ENCODE measurements at places on chromosomes 4 and X.
A peak's percentile ranks its signal among the peaks of the same experiment; 100 is the strongest.

GRCh38 chr4:69849969-69850368, 10.0 kb downstream of the SULT1E1 start:
- H3K27me3 ChIP-seq: no peaks in the 10 kb centered on the region
- no peak for DNase-seq
- peaks cover 16% of the 10 kb centered on the region for H3K4me1 ChIP-seq
- H3K36me3 ChIP-seq: peaks cover 4% of the 10 kb centered on the region

DNA sequence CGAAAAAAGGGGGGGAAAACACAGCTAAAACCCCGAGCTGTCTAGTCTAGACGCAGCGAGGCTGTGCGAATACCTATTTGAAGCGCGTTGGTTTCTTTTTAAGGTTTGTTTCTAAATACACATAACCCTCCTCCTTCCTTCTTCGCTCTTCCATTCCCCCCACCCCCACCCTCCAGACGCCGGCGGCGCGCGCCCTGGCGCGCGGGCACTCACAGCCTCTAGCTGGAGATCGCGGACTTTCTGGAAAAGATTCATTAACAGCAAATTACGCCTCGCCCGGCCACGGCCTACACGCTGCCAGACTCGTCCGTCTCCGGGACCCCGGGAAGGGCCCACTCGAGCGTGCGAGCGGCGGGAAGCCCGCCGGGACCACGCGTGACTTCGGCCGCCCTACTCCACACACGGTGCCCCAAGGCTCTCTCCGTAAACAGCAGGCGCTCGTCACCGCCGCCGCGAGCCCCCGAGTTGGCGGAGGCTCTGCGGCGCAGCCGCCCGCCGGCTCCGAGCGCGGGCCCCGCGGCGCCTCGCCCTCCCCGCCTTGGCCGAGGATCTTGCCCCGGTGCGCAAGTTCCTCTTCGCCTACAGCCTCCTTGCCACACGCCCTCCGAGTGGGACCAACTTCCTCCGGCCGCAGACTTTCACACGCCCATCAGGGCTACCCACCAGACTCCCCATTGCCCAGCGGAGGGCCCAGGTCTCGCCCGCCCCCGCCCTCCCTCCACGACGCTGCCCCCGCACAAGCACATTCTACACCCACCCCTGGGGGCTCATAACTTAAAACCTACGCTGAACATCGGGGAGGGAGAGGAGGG, 2.0 kb downstream of the BCOR start:
- H3K4me1 ChIP-seq: peaks cover 38% of the 10 kb centered on the region
- no peak for DNase-seq
- H3K4me3 ChIP-seq: peak overlapping the region; percentile 94
- peak overlapping the region; percentile 81 for H3K27ac ChIP-seq

GRCh38 chr4:77950203-77950602, 87.6 kb downstream of the MRPL1 start:
- H3K27me3 ChIP-seq: no peaks in the 10 kb centered on the region
- no peak overlapping the region for H3K27ac ChIP-seq
- H3K36me3 ChIP-seq: peaks cover 27% of the 10 kb centered on the region
- no peak overlapping the region for H3K4me3 ChIP-seq
- peaks cover 3% of the 10 kb centered on the region for H3K4me1 ChIP-seq

DNA sequence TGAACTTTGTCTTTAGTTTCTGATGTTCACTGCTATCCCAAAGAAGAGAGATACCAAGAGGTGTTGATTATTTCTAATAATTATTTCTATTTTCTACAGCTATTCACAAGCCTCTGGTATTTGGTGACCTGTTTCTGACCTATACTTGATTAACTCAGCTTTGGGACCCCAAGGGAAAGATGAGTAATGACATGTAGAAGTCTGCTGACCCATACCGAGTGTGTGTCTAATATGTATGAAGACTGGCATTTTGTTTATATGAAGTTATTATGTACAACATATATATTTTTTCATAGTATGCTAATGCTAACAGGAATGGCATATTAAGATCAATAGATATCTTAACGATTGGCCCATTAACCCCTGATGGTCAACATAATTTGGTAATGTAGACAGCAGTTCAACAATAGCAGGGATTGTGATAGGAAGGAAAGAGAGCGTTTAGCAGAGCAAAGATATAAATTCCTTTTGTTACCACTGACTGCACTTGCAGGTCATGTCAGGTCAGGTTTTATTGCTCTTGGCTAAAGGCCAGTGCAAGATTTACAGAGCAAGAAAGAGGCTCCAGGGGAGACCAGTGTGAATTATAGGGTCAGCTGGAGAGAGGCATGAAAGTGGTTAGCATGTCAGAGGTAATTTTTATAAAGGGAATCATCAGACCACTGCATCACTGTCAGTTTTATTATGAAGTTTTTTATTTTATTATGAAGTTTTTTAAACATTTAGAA, 94.7 kb upstream of the DIPK2B start:
- no peaks in the 10 kb centered on the region for H3K4me1 ChIP-seq
- DNase-seq: no peak
- H3K36me3 ChIP-seq: no peaks in the 10 kb centered on the region
- H3K4me3 ChIP-seq: no peak overlapping the region

DNA sequence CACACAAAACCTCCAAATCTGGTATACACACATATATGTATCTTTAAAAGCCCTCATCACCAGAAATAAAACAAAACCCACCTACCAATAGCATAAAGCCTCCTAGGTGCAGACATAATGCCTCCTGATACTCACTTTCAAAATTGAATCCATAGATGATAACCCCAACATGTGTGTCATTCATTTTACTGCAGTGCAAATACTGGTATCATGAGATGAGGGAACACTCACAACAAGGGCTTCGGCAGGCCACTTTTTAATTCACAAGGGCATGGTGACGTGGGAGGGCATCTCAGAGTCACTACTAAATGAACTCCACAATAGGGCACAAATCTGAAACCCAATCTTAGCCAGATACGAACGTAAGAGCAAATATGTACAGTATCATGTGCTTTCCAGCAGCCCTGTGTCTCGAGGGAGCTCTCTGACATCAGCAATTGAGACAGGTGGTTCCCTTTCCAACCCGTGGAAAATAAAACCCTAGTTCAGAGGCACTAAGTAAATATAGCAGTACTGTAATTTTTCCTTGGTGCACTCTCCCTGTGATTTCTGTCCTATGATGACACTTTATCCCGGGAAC, 14.1 kb upstream of the PPARGC1A start:
- no peak overlapping the region for H3K27ac ChIP-seq
- DNase-seq: no peak
- H3K4me3 ChIP-seq: no peak overlapping the region
- H3K36me3 ChIP-seq: no peaks in the 10 kb centered on the region
- H3K4me1 ChIP-seq: no peaks in the 10 kb centered on the region
- no peaks in the 10 kb centered on the region for H3K27me3 ChIP-seq

GRCh38 chr4:169096221-169096620, 86.2 kb upstream of the CBR4 start:
- no peak for DNase-seq
- no peak overlapping the region for H3K27ac ChIP-seq
- no peak overlapping the region for H3K4me3 ChIP-seq
- H3K4me1 ChIP-seq: peaks cover 4% of the 10 kb centered on the region
- no peaks in the 10 kb centered on the region for H3K36me3 ChIP-seq

- H3K27ac ChIP-seq: no peak overlapping the region
- no peaks in the 10 kb centered on the region for H3K27me3 ChIP-seq
- H3K36me3 ChIP-seq: no peaks in the 10 kb centered on the region
- H3K4me3 ChIP-seq: no peak overlapping the region
These were observed 100.8 kb downstream of the SPIN4 start for GRCh38 chrX:63250253-63250868.

- peak overlapping the region; percentile 95 for H3K27ac ChIP-seq
- peaks cover 72% of the 10 kb centered on the region for H3K4me1 ChIP-seq
- peak; percentile 70 for DNase-seq
- H3K36me3 ChIP-seq: peaks cover 11% of the 10 kb centered on the region
These were observed 32.6 kb downstream of the DOCK11 start for GRCh38 chrX:118528071-118528737.

DNA sequence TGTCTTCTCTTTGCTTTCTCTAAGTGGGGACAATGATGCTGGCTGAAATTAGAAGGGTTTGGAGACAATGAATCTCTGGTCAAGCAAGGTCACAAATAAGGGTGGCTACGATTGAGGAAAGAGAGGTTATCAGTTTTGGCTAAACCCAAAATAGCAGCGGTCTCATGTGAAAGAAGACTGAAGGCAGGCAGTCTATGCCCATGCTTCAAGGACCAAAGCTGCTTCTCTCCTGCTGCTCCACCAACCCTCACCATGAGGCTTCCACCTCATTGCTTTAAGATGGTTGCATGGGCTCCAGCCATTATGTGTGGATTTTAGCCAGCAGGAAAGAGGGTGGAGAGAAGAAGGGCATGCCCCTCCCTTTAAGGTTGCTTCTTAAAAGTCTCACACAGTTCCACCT, 114.1 kb upstream of the TRIM2 start:
- DNase-seq: no peak
- peaks cover 12% of the 10 kb centered on the region for H3K27me3 ChIP-seq
- no peak overlapping the region for H3K27ac ChIP-seq
- no peak overlapping the region for H3K4me3 ChIP-seq
- H3K36me3 ChIP-seq: no peaks in the 10 kb centered on the region
- peaks cover 14% of the 10 kb centered on the region for H3K4me1 ChIP-seq

DNA sequence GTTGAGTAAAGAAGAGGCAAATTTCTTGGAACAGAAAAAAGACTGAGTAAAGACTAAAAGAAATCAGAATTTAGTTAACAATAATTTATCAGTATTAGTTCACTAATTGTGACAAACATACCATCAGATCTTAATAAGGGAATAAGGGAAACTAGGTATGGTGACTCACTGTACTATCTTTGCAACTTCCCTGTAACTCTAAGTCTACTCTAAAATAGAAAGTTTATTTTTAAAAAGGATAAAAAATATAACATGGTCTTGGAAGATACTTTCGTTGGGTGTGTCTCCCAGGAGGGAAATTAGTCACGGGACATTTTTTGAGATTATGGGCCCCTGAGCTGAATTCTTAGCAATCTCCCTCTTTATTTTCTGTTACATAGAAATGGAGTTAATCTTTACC, 97.3 kb downstream of the EMCN start:
- H3K27me3 ChIP-seq: peaks cover 2% of the 10 kb centered on the region
- no peak overlapping the region for H3K27ac ChIP-seq
- no peaks in the 10 kb centered on the region for H3K36me3 ChIP-seq
- DNase-seq: no peak
- H3K4me3 ChIP-seq: no peak overlapping the region
- H3K4me1 ChIP-seq: no peaks in the 10 kb centered on the region

DNA sequence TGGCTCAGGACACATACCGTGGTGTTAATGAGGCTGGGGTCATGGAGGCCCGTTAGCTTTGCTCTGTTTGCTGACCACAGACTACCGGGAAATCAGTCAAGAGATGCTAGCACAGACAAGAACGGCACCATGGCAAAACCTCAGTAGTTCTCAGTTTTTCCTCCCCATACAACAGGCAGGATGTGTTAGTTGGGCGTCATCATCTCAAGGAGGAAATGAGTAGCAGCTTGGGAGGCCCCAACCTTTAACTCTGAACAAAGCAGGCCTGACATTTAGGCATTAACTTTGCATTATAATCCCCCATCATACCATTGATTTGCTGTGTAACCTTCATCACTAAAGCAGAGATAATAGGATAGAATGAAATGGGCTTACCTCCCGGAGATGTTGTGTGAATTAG, 714.2 kb downstream of the RPA4 start:
- H3K4me1 ChIP-seq: peaks cover 16% of the 10 kb centered on the region
- DNase-seq: peak; percentile 73
- peak overlapping the region; percentile 97 for H3K27ac ChIP-seq

DNA sequence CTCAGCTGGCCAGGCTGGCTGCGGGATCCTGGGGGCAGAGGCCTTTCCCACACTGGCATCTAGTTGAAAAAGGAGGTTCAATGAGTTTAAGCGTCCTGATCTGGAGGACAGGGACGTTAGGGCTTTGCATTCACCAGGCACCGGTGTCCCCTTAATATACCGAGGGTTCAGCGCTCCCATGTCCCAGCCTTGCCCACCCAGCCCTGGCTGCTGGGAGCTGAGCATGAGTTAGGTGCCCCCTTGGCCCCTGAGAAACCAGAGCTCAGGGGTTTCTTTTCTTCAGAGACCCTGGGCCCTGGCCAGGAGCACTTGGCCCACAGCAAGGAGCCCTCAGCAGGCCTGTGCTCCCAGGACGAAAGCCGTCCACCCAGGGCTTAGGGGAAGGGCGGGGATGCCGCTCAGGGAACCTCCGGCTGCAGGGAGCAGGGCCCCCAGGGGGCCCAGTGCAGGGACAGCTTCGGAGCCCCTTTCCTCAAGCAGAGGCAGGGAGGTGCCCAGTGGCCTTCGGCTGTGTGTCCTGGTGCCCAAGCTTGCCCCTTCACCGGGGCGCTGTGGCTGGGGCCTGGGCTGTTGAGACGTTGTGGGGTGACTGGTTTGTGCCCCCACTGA, 20.9 kb upstream of the DUSP9 start:
- no peak overlapping the region for H3K4me3 ChIP-seq
- H3K36me3 ChIP-seq: peaks cover 3% of the 10 kb centered on the region
- no peak overlapping the region for H3K27ac ChIP-seq
- no peaks in the 10 kb centered on the region for H3K4me1 ChIP-seq

DNA sequence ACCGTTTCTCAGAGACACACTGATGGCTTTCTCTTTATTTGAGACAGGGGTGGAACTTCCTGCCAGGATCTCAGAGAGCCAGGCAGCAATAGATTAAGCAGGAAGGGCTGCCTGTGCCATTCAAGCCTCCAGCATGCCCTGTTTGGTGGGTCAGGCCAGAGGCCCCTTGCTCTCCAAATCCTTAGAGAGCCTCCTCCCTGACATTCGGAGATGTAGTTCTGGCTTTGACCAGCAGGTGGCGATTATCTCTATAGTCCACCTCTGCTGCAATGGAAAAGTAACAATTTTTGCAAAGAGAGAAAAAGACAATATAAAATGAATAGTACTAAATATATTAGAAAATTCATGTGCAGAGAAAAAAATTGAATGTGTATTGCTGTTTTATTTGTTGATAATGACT, 93.9 kb downstream of the NXF2B start:
- peak; percentile 63 for DNase-seq
- peaks cover 8% of the 10 kb centered on the region for H3K27me3 ChIP-seq
- H3K27ac ChIP-seq: no peak overlapping the region
- H3K36me3 ChIP-seq: no peaks in the 10 kb centered on the region

DNA sequence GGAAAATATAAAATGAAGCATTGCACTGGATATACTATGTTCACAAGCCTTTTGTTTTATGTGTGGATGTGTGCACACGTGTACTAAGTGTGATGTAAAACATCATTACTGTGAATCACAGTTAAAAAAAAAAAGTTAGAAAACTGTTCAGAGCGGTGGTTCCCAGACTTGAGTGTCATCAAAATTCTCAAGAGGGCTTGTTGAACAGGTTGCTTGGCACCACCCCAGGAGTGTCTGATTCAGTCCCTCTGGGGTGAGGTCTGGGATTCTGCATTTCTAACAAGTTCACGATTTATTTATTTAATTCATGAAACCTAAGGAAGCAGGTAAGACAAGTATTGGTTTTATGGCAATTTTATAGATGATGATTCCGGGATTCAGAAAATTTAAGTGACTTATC, 1.8 kb downstream of the CENPU start:
- H3K27me3 ChIP-seq: no peaks in the 10 kb centered on the region
- peak overlapping the region; percentile 99 for H3K4me3 ChIP-seq
- H3K36me3 ChIP-seq: peaks cover 5% of the 10 kb centered on the region
- peak overlapping the region; percentile 27 for H3K27ac ChIP-seq

GRCh38 chrX:5957506-5957905, 271.2 kb downstream of the NLGN4X start:
- no peaks in the 10 kb centered on the region for H3K4me1 ChIP-seq
- no peak for DNase-seq
- no peak overlapping the region for H3K4me3 ChIP-seq
- no peaks in the 10 kb centered on the region for H3K36me3 ChIP-seq
- H3K27ac ChIP-seq: no peak overlapping the region
- no peaks in the 10 kb centered on the region for H3K27me3 ChIP-seq

GRCh38 chrX:84046403-84046984, 141.5 kb downstream of the RPS6KA6 start:
- no peaks in the 10 kb centered on the region for H3K36me3 ChIP-seq
- H3K27ac ChIP-seq: no peak overlapping the region
- no peak for DNase-seq
- H3K4me3 ChIP-seq: no peak overlapping the region
- no peaks in the 10 kb centered on the region for H3K4me1 ChIP-seq
